Keratinocyte (primary cell): ENCODE measurements at places on chromosomes 4 and X.

DNA sequence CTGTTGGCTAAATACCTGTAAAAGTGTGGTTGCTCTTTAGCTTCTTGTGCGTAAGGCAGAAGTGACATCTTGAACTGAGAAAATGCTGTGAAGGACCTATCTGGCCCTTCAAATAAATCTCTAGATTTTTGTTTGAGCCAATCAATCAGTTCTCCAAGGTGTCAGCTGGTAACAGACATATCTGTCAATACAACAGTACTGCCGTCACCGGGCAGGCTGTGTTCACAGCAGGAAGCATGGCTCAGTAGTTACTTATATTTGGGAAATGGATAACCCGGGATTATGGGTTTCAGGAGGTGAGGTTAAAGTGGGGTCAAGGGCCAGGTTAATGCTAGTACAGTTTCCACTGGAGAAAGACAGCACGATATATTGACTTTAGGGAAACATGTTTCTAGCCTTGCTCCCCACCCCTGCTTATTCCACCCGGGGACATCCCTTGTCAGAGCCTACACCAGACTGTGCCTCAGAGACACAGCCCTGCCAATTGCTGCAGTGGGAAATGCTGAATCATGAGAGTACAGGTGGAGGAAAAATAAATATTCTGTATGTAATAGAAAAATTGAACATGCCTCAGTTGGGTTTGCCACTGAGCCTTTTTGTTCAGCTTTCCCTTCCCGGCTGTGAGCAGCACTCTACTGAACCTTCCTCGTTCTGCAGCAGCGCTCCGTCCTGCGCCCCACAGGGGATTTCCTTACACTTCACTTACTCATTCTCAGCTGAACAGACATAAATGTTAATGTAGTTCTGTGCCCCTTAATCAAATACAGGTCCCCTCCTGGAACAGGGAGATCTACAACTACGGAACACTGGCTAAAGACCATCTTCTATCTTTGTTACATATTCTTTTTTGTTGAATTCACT lies 121.1 kb downstream of the MGST2 start:
- no peak for DNase-seq

DNA sequence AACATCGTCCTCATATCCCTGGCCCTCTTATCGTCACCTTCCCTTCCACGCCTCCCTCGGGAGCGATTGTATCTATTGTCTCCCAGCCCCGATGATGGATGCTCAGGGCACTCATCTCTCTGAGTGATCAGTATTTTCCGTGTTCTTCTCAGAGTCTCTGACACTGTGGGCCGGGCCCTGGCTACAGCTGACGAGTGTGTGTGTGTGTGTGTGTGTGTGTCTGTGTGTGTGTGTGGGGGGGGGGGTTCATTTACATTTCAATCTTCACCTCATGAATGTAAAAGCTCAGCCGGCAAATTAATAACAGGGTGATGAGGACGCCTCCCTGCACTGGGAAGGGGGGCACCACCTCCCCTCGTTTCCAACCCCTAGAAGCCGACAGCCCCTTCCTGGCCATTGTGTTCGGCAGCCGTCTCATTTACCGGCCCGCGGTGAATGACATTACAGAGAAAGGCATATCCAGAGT lies 159.5 kb downstream of the SHOX start:
- no peak for DNase-seq

DNA sequence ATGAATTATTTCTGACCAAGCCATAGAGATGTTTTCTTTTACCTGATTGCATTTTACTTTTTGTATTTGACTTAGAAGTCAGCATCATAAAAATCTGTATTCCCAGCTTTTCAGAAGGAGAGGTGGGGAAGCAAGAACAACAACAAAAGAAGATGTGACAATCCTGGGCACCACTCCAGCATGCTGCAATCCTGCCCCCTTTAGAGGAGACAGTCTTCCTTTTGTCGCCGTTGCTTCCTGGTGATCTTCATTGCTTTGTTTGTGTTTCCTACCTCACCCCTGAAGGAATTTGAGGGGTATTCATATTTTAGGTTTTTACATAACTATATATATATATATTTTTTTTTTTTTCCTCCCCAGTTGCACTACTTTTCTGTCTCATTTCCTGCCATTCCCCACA lies 3.7 kb downstream of the QRFPR start:
- no peak for DNase-seq

- no peak for DNase-seq
Measured at GRCh38 chrX:115988825-115989224, 181.7 kb upstream of the AGTR2 start.

DNA sequence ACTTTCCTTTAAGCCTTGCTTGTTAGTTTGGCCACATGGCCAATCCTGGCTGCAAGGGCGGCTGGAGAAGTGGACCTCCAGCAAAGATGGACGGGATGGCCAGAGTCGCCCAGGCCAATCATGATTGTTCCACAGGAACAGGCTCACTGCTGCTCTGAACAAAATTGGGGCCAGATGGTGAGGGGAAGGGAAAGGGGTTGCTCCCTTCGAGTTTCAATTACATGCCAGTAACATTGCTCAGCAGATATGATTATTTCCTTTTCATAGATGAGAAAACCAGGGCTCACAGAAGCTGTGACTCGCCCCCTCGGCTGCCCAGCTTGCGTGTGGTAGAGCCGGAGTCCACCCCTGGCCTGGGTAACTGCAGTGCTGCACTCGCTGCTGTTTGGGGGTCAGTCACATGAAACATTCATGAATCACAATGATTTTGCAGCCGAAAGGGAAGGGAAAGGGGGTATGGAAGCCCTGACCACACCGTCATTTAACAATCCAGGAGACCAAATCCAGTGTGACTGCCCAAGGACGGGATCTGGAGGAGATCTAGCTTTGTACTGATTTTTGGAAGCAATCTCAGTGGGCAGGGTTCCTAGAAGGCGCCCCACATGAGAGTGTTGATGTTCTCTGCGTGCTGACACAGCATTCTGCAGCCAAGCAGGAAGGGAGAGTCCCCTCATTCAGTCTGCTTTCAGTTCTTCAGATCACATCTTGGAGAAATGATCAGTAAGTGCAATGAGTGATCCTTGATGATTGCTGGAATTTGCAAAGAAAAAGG lies 77.3 kb upstream of the MSX1 start:
- DNase-seq = no peak

DNA sequence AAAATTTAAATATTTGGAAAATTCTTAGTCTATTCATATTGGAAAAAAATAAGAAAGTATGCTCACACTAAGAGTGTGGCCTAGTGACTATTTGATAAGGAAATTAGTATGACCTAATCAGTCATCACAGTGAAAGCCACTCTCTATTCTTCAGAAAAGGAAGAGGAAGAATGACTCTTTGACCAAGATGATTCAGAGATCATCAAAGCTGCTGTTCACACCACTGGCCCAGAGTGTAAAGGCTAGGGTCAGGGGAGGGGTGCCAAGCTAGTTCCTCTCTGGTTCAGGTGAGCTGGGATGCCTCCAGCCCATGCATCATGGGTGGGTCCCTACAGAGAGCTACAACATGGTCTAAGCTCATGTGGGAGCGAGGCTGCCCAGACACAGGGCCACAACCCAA lies 396.9 kb upstream of the NDST3 start:
- DNase-seq = no peak

- no peak for DNase-seq
Measured at GRCh38 chr4:162422312-162422711, 258.5 kb upstream of the FSTL5 start.
